ENCODE measurements at places on chromosomes 11 and 22.

- no peak for DNase-seq
Measured at GRCh38 chr11:80420374-80420773, 979.5 kb upstream of the TENM4 start.

DNA sequence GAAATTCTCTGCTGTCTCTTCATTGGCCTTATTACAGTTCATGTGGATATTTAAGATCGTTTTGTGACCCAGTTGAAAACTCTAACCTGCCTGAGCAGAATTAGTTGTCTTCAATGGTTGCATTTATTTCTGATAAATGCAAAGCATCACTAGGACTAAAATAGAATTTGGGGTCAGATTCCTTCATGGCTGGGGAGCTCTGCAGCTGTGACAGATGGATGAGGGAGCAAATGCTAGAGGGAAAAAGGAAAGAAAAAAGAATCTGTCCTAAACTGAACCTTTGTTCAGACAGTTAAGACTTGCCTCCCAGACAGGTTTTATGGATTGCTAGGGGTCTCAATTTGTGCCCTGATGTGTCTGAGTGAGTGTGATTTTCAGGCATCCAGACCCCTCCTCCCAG lies 113.0 kb downstream of the SYT9 start:
- DNase-seq = no peak

GRCh38 chr11:11336664-11337063 lies 16.4 kb downstream of the CSNK2A3 start:
- DNase-seq = no peak

DNA sequence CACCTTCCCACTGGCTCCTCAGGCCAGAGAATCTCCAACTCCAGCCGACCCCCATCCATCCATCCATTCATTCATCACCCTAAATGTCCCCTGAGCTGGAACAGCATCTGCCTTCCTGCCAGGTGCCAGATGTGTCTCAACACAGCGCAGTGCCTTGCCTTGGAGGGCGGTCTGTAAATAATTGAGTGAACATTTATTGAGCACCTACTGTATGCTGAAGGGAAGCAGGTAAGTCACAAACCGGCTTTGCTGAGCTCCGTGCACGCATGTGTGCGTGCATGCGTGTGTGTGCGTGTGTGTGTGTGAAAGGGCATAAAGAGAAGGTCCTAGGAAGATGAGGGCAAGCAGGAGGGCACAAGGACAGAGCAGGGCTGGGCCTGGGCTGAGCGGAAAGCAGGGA lies 10.2 kb downstream of the KCNJ4 start:
- no peak for DNase-seq

DNA sequence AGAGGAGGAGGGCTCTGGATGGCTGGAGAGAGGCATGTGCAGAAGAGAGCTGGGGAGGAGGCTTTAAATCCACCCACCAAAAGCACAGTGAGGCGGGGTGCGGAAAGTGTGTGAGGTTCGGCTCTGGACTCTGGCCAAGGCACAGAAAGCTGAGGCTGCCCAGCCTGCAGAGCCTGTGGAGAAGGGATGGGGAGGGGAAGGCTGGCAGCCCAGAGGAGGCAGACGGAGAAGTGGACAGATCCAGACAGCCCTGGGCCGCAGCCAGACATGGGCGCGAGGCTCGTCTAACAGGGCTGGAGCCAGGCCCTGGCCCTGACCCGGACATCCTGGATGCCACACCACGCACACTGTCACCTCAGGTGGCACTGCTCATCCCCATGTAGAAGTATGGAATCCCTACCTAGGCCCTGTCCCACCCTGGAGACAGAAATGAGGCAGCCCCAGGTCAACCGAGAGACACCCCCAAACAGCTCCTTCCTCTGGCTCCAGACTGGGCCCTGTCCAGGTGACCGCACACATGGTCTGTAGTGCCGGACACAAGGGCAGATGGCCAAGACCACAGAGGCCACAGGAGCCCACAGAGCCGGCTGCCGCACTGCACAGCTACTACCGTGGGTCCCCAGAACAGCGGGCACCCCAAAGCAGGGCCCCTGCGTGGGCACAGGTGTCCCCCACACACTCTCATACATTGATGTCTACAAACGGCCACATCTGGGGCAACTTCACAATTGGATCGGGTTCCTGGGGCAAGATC lies 16.6 kb upstream of the MOB2 start:
- DNase-seq = no peak

- no peak for DNase-seq
Measured at GRCh38 chr22:28230671-28231070, 311.6 kb upstream of the PITPNB start.

DNA sequence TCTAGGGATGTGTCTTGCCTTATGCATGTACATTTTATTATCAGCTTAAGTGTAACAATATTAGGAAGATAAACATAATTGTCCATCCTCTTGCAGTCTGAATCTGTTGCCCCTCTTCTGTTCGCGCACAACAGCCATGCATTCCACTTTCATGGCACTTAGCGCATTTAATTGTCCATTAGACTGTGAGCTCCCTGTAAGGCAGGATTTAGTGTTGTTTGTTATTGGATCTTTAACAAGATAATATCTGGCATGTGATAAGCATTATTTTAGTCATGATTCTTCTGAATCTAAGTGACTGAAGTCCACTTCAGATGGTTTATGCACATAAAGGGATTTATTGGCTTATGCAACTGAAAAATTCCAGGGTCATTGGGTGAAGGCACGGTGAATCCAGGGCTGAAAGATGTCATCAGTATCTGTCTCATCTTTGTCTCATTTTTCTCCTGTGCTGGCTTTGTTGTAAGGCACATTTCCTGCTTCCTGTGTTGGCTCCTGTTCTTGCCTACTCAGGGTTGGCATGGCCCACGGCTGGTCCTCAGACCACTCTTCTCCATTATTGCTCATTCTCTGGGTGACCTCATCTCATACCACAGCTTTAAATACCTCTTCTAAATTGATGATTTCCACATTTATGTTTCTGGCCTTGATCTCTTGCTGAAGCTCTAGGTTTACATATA lies 37.6 kb downstream of the ATXN10 start:
- no peak for DNase-seq

- no peak for DNase-seq
Measured at GRCh38 chr22:44425694-44426045, 72.4 kb downstream of the RTL6 start.

All from coronary artery (tissue), 2 donors.